ENCODE measurements at places on chromosomes 4 and X. TPM values are rescaled to one million over a fixed set of nuclear protein-coding genes. Genes with fewer than 3 reads are reported as not detected.

DNA sequence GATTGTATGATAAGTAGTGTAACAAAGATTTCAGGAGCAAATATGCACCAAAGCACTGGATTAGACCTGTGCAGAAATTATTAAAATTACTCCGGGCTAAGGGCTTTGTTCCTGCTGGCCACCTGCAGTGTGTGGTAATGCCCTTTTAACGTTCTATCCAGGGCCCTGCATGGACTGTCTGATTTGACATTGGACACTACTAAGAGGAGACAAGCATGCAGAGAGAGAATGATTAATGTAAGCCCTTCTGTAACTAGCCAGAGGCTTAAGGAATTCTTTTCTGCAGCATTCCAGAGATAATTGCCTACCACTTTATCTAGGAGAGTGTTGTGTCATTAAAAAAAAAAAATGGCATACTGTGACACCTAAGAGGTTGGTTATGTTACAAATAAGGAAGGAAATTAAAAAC lies 117.0 kb downstream of the PCDH7 start:
- H3K36me3 ChIP-seq, result no peaks in the 10 kb centered on the region
- no peak overlapping the region for H3K4me3 ChIP-seq
- no peaks in the 10 kb centered on the region for H3K27me3 ChIP-seq
- DNase-seq, result no peak

GRCh38 chrX:75149654-75150053 lies 6.4 kb downstream of the ABCB7 start:
- H3K27me3 ChIP-seq, result no peaks in the 10 kb centered on the region
- no peak overlapping the region for H3K4me3 ChIP-seq
- H3K4me1 ChIP-seq, result peaks cover 27% of the 10 kb centered on the region
- peak overlapping the region; percentile 37 for H3K27ac ChIP-seq
- peaks cover 4% of the 10 kb centered on the region for H3K36me3 ChIP-seq

DNA sequence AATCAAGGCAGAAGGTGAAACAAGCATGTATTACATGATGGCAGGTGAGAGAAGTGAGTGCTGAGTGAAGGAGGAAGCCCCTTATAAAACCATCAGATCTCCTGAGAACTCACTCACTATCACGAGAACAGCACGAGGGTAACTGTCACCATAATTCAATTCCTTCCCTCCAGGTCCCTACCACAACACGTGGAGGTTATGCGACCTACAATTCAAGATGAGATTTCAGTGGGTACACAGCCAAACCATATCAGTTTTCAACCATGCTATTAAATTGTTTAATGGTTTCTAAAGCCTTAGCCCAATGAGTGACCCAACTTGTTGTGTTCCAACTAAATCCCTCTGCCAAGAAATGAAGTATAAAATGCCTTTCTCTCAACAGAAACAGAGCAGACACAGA lies 519.8 kb downstream of the GBA3 start:
- H3K4me3 ChIP-seq, result no peak overlapping the region
- DNase-seq, result no peak
- H3K27ac ChIP-seq, result no peak overlapping the region
- H3K27me3 ChIP-seq, result no peaks in the 10 kb centered on the region
- no peaks in the 10 kb centered on the region for H3K4me1 ChIP-seq

GRCh38 chr4:1218634-1219565 lies 30.0 kb downstream of the CTBP1 start:
- H3K27ac ChIP-seq, result peak overlapping the region; percentile 43
- H3K36me3 ChIP-seq, result peaks cover 4% of the 10 kb centered on the region
- peaks cover 36% of the 10 kb centered on the region for H3K4me1 ChIP-seq
- DNase-seq, result no peak

CCKAR gene
- total RNA-seq, result not detected

CT45A10 gene
- not detected for total RNA-seq

All from T-helper 17 cell (primary cell).